ENCODE measurements at places on chromosomes 3 and 15.

DNA sequence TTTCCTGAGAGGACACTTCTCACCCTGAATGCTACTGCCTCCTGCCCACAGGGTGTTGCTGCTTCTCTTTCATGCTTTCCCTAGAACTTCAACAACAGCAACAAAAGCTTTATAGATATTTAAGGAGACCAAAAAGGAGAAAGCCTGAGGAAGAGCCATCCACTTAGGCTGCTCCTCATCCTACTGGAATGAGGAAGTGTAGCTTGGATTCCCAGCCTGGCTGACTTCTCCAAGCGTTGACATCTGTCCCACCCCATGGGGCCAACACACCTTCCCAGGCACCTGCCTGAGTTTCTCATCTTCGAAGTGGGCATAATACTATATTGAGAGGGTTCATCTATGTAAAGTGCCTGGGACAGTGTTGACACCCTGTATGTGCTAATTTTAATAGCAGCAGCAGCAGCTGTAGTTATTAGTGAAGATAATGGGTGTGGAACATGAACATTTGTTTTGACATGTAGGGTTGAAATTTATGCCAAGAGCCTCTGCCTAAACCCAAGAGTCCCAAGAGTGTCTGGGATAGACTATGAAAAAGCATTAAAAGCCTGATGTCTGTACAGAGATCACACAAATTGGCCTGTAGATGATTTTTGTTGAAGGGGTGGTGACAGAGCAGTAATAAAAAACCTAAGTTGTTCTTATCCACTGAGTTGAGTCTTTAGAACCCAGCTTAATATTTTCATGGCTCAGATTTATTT lies 96.5 kb upstream of the PIAS1 start:
- no peak for DNase-seq

DNA sequence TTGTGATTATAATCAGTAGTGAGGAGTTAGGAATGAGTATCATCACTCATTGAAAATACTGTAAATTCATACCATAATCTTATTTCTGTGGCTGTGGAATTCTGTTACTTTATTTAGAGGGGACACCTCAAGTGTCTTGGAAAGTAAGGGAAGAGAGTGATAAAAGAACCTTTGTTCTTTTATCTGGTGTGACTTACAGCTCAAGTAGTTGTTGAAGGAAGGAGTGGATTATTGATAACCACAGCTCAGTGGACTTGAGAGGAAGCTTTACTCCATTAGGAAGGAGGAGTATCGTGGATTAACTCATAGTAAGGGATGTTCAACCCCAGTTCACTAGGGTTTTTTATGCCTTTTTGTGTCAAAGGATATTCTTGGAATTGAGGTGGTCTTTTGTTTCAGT lies 32.2 kb upstream of the FAH start:
- DNase-seq, result no peak

DNA sequence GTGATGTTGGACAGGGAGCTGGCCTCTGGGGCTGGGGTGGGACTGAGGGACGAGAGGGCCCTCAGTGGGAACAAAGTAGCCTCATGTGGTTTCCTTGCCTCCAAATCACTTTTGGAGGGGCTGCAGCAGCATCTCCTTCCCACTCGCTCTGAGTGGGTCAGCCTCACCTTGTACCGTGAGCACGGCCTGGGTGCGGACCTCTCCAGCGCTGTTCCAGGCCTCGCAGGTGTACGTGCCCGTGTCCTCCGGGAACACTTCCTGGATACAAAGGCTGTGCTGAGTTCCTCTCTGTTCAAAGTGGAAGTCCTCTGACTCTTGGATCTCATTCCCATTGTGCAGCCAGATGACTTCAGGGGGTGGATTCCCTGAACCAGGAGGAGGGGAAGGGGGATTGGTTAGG lies 123.7 kb upstream of the HACD2 start:
- DNase-seq, result no peak

GRCh38 chr3:115513416-115513800 lies 109.9 kb upstream of the GAP43 start:
- no peak for DNase-seq
